Stimulated activated CD8-positive, alpha-beta memory T cell treated with anti-CD3 and anti-CD28 coated beads, Interleukin-4, amount 100 ng/mL, for 1 hour (primary cell): ENCODE measurements at places on chromosomes 13 and 19.

DNA sequence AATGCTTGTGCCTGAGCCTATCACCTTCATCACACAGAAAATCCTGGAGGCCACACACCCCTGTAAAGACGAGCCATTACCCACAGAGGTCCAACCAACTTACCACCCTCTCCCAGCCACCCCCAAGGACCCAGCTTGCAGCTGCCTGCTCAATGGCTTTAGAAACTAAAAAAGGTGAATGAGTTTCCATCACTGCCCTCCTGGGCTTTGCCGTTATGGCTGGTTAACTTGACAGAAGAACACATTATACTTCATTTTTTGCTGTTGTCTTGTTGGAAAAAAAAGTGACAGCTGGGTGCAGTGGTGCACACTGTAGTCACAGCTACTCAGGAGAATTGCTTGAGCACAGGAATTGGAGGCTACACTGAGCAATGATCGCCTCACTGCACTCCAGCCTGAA, 17.4 kb upstream of the FEM1A start:
- no peak for DNase-seq

DNA sequence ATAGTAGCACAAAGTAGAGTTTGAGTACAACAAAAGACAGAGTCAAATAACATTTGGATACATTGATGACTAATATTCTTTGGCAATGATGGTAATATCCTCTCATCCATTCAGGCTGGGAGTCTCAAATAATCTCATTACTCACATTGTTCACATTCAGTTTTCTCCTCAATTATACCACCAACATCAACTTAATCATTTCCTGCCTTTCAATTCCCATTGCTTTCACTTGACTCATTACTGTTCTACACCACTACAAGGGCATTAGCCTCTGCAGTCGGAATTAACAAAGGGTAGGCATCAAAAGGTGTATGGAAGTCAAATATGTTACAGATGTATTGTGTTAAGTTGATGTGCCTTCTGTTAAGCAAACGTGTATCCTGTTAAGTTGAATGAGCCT, 518.4 kb upstream of the SLITRK1 start:
- DNase-seq: no peak

- DNase-seq: no peak
Observed at GRCh38 chr19:45342911-45343310, 2.4 kb downstream of the KLC3 start.

DNA sequence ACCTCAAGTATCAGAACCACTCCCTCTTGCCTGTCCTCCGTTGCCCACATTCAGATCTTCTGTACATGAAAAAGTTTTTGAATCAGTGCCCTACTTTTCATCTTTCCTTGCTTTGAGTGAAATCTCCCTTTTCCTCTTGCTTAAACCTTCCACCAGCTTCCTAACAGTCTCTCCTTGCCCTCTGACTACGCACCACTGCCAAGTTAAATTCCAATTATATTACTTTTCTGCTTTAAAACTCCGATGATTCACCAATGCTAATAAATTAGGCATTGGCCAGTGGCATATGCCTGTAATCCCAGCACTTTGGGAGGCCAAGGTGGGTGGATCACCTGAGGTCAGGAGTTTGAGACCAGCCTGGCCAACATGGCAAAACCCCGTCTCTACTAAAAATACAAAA, 30.7 kb upstream of the RFXAP start:
- no peak for DNase-seq

- DNase-seq: no peak
Observed at GRCh38 chr13:49521224-49521623, 25.5 kb downstream of the PHF11 start.

DNA sequence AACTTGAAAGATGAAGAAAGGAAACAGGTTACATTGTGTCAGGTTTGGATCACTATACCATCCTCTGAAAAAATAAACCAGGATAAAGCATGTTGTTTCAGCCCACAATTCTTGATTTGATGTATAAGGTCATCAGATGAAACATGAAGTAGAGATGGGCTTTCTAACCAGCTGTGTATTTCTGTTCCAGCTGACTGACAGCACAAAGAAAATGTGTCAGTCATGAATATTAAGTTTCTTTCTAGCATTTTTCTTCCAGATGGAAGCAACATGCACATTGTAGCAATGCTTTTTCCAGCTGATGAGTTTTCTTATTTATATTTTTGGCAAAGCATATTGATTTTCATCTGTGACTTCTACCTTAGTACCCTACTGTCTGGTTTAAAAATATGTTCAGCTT, 199.6 kb downstream of the OXGR1 start:
- DNase-seq: no peak
